Right ventricle myocardium inferior (tissue), 1 donor: ENCODE measurements at places on chromosomes 16 and 17. TPM values are rescaled to one million over a fixed set of nuclear protein-coding genes. Genes with fewer than 3 reads are reported as not detected.

GRCh38 chr16:86597880-86598606 is 19.7 kb downstream of the FOXL1 start:
- no peak for DNase-seq

GRCh38 chr16:30721606-30722005 is 22.6 kb downstream of the SRCAP start:
- DNase-seq, result no peak

DNA sequence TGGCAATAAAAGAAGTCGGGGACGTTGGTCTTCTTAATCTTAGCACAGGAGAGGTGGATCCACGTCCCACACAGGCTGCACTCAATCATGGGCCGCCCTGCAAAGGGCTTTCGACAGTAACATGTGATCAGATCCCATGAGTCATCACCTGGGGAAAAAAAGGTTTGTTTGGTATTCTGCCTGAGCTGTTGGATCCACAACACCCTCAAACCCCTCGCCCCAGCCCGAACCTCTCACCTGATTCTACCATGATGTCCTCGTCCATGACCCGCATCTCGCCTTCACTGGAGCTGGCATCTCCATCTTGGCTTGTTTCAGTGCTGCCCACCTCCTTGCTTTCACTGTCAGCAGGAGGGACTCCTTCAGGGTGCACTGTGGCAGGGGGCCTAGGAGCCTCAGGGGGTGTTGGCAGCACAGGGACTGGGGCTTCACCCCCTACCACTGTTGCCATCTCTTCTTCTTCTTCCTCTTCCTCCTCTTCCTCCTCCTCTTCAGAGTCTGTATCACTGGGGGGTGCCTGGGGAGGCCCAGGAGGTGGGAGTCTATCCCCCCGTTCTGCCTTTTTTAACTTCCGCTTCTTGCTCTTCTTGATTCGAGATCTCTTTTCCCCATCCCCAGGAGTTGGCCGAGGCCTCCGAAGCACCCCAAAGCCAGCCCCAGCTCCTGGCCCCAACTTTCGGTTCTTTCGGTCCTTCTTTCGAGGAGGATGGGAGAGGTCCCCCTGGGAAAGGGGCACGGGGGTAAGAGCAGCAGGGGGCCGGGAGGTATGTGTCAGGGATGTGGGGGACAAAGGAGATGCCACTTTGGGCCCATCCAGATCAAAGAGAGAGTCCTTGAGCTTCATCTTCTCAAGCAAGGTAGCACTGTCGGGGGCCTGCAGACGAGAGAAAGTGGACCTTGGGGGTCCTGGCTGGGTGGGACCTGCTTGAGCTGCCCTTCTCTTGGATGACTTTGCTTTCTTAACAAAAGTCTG is 1.7 kb upstream of the DVL2 start:
- no peak for DNase-seq

DNA sequence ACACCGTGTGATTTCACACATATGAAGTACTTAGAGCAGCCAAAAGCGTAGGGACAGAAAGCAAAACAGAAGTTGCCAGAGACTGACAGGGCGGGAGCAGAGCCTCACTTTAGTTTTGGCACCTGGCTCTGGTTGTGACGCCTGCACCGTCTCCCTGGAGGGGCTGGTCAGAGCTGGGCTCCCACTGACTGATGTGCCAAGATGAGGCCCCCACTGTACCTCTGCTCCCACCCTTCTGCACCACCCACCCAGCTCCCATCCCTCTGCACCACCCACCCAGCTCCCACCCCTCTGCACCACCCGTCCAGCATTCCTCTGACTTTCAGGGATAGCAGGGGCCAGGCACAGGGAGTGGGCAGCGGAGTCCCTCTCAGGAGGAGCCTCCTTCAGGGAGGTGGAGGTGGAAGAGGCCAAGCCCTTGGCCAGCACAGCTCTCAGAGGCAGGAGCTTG is 3.2 kb upstream of the PRSS21 start:
- DNase-seq, result no peak

- DNase-seq, result peak; percentile 90
Observed at GRCh38 chr16:31382485-31383161, 10.5 kb upstream of the ITGAD start.

DNA sequence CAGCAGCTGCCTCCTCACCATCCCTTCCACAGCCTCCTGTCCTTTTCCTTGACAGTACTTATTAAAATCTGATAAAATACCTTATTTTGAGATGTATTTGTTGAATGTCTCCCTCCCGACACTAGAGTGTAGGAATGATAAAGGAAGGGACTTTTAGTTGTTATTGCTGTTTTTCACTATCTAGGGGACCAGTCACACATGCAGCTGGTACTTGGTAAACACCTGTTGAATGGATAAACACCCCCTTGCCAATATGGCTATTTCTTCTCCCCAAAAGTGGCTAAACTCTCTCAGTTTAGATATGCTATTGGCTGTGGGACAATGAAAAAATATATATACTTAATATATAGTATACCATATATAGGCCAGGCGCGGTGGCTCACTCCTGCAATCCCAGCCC is 96.7 kb downstream of the STX8 start:
- DNase-seq, result no peak

- no peak for DNase-seq
Observed at GRCh38 chr16:88649924-88650748, 717 bp downstream of the CYBA start.

GRCh38 chr17:75589919-75590303 is 2.3 kb downstream of the MYO15B start:
- DNase-seq, result no peak

DNA sequence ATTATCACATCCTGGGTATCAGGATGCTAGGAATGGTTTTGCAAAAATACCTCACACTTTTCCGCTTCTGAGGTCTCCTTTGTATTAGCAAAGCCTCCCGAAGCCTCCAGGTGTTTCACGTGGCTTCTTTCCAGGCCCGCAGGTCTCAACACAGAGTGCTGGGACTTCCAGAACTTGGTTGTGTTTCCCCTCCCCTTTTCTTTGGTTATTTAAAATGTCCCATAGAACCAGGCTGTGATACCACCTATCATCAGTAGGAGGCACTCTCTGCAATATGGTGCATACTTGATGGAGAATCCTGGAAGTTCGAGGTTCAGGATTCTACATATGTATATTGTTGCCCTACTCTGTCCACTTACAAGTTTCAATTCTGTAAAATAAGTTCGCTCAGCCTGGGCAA is 28.8 kb downstream of the ATP2C2 start:
- DNase-seq, result no peak

MPO gene
- total RNA-seq, result 0.08 TPM

CDRT15L2 gene
- not detected for total RNA-seq
